Right kidney (tissue), 9 donors: ENCODE measurements at places on chromosomes 2 and 18.

DNA sequence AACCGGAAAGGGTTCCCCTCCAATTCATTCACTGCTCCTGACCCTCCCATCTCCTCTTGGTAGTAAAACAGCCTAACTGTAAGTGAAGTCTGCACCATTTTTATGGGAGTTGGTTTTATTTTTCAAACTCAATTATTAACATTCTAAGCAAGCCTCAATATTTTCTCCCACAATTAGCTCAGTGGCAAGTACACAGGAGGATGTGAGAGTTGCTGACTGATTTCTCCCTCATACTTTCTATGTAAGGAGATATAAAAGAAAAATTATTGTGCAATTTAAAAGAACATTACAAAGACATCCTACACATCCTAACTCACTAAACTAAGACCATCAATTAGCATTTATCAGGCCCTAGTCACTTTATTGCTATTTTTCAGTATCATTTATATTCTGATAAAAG lies 73.9 kb downstream of the PIAS2 start:
- DNase-seq = no peak

DNA sequence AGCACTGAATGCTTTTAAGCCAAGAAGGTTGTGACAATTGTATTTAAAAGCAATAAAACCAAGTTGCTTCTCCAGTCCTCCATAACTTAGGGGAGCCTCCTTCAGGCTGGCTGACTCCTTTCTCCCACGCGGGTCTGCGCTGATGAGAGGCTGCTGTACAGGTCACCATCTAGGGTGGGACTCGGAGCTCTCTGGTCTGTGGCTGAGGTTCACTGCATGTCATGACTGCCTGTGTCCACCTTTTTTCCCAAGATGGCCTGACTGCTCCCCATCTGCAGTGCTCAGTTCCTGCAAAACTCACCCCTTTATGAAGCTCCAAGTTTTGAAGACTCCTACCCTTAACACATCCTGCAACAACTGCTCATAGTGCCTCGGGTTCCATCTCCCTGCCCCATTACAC lies 194.4 kb downstream of the AFF3 start:
- no peak for DNase-seq

DNA sequence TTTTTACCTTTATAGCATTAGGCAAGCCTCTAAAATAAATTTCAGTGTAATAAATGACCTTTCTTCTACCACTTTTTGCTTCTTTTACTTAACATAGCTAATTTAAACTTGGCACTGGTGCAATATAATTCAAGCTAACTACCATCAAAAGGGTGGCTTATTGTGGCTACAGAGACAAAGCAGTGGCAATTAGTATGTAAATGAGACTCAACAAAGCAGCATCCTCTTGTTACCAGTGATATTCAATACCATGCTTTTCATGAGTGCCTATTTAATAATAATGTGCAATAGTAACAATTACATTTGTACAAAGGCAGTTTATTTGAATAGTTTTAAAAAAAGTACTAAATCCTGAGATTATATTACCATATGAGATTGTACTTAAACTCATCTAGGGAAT lies 93.4 kb downstream of the SOS1 start:
- no peak for DNase-seq

DNA sequence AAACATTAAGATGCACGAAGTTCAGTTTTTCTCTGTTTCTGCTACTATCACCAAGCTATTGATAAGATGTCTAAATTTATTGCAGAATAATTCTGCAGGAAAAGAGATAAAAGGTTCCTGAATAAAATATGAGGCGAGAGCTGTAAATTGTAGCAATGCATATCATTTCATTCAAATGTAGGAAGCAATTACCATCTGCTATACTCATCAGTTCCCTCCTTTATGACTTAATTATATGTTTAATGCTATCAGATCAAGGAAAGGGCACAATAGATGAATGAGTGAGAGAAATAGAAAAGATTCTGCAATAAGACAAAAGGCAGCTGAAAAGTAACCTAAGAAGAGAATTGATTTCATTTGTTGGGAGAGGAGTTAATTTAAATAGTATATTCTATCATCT lies 108.2 kb upstream of the GALNT5 start:
- DNase-seq = no peak

DNA sequence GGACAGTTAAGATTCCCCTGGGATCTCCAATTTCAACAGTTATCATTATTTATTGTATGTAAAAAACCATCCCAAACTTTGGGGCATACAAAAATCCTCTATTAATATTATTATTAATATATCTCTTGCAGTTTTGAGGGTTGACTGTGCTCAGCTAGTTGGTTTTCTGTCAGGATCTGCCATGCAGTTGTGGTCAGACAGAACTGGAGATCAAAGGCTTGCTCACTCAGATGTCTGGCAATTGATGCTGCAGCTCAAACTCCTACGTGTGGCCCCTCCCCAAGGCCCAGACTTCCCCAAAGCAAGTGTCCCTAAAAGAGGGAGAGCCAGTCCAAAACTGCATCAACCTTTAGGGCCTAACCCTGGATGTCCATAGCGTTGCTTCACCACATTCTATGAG lies 204.7 kb downstream of the TTC32 start:
- no peak for DNase-seq

DNA sequence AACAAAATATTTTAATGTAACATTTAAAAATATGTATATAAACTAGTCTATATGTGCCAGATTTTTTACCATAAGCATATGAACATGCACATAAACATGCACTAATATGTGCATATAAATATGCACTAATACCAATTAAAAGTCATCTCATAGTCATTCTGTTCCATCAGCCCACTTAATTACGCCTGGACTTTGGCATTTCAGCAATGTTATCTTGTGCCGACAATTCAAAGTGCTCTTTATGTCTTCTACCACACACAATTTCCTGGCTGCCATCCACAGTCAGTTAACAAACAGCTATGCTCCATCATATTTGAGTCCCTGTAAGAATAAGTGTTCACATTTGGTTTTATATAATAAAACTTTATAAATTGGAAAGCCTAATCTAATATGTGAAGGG lies 92.6 kb upstream of the TSPYL6 start:
- DNase-seq = no peak

- no peak for DNase-seq
Observed at GRCh38 chr2:143901185-143901842, 618.6 kb downstream of the ZEB2 start.

DNA sequence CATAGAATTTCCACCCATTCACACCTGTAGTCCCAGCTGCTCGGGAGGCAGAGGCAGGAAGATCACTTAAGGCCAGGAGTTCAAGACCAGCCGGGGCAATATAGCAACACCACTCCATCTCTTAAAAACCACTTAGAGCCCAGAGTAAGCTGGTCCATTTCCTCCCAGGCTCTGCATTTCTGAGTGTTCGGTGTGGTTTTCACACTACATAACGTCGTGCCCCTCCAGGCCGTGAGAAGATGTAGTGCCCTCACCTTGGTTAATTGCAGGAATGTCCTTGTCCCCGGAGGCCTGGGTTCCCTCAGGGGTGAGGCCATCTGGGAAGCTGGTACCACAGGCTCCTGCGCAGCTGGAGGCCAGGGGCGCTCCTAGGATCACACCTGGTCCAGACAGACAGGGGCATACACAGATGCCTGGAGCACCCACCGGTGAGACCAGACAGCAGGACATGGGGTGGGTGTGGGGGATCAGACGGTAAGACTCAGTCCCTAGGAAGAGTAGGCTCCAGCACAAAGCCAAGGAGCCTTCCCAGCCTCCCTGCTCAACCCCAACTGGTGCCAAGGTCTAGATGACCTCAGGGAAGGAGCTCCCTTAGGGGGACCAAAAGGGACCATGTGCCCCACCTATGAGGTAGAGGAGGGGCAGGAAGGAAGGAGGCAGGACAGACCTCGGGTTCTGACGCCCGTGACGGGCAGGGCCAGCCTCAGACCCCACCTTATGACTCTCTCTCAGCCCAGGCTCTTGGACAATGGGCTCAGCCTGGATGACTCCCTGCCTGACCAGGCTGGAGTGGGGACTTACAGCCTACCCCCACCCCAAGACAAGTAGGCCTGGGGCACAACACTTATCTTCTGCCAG lies 752 bp downstream of the ASTL start:
- DNase-seq = no peak

- DNase-seq = no peak
Observed at GRCh38 chr2:85194780-85195480, 61.7 kb downstream of the TCF7L1 start.

GRCh38 chr2:96962567-96963203 lies 23.7 kb downstream of the FAM178B start:
- DNase-seq = no peak

GRCh38 chr2:15272942-15273341 lies 288.2 kb downstream of the NBAS start:
- no peak for DNase-seq

DNA sequence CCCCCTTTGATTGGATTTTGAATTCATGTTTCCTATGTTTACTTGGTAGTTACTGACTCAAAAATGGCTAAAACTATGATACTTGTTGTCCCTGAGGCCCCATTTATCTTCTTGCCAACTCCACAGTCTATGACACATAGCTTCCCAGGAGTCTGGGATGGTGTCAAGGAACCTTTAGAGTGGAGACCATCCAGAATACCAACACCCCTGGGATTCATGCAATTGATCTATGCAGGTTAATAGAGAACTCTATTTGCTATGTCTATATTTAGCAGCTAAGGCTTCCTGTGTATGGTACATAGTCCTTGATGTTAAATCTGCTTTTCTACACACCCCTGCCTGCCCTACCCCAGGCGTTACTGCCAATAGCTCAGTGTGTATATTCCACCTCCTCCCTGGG lies 218.5 kb upstream of the HDAC4 start:
- DNase-seq = no peak

DNA sequence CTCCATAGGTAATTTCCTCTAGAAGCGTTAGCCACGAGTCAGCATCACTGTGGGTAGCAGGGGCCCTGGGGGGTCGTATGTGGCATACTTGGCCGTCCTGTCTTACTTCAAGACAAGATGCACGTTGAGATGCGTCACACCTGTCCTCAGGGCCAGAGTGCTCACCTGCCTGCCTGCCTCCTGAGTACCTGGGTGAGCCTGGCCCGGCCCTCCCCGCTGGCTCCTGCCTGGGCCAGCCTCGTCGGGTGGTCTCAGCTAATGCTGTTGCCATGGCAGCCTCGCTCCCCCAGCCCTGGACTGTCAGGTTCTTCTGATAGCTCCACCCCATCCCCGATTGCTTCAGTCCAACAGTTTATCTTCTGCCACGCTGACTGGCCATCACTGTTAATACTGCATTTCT lies 232.4 kb downstream of the GBX2 start:
- no peak for DNase-seq

DNA sequence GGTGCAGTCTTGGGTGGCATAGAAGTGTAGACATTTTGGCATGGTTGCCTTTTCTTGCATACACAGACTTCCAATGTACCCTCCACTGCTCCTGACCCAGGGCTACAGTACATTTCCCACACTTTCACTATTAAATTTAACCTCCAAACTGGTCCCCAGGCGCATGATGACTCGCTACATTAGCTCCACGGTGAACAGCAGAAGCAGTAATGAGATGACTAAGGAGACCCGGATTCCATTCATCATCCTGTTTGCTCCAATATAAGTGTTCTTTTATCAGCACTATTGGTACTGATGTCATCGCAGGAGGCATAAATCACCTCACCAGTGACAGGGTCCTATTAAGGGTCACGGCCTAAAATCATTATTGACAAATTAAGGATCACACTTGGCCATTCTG lies 316.5 kb downstream of the EN1 start:
- no peak for DNase-seq

- no peak for DNase-seq
Observed at GRCh38 chr2:232887171-232887850, 17.2 kb downstream of the SNORC start.

- no peak for DNase-seq
Observed at GRCh38 chr2:190843890-190844699, 36.5 kb upstream of the GLS start.

GRCh38 chr2:235458839-235459273 lies 35.0 kb upstream of the AGAP1 start:
- no peak for DNase-seq

DNA sequence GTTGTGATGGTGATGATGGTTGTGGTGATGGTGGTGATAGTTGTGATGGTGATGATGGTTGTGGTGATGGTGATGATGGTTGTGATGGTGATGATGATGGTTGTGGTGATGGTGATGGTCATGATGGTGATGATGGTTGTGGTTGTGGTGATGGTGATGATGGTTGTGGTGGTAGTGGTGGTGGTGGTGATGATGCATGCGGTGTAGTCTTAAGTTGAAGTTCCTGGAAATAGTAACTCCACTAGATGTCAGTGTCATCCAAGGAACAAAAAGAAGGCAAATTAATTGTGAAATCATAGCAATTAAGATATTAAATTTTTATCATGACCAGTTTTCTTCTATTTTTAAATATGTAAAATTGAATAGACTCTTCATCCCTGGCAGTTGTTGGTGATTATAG lies 309.2 kb downstream of the AGAP1 start:
- no peak for DNase-seq

DNA sequence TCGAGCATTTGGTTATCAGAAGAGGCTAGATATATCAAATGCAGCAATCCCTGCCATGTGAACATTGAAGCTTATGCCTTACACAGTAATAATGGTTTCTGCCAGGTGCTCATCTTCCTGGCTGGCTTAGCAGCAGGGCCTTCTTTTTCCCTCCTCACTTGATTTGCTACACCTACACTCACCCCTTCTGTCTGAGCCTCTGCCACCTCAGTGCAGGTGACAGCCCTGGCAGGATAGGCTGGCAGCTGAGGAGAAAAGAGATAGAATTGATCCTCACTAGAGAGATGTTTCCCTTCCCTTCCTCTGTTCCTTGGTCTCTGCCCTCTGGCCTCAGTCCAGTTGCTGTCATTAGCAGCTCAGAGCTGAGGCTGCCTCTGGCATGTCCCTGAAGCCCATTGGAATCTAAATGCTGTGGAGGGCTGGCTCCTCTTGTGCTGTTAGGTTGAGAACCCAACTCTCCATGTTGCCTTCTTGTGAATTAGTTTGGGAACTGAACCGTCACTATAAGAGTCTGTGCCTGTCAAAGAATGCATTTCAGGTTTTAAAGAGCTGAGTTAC lies 18.2 kb downstream of the MPHOSPH10 start:
- no peak for DNase-seq

DNA sequence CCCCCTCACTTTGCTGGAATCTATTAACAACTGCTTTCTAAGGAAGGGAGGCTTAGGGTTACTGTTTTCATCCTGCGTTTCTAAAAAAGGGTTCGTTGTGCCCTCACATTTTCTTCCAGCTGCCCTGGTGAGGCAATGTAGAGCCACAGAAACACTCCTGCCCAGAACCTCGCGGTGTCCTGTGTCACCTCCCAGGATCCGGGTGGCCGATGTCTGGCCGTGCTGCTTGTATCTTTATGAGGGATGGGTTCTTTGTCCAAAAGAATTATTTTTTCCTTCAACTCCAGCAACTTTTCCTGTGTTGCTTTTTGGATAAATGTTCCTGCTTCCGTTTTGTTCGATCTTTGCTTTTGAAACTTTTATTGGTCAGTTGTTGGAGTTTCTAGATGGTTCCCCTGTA lies 291.8 kb upstream of the HS6ST1 start:
- no peak for DNase-seq

DNA sequence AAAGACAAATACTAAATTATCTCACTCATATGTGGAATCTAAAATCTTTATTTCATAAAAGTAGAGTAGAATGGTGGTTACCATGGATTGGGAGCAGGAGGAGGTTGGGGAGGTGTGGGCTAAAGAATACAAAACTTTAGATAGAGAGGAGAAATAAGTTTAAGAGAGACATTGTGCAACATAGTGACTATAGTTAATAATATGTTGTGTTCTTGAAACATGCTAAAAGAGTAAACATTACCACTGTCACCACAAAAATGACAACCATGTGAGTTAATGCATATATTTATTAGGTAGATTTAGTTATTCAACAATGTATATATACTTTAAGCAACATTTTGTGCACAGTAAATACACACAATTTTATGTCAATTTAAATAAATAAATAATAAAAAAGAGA lies 128.5 kb upstream of the COL3A1 start:
- DNase-seq = no peak

GRCh38 chr18:37320317-37320716 lies 245.3 kb downstream of the CELF4 start:
- DNase-seq = no peak
